ENCODE measurements at places on chromosomes 3 and 15.

GRCh38 chr3:4343258-4343657, 40.1 kb downstream of the SETMAR start:
- DNase-seq: peak; percentile 83

- DNase-seq: no peak
Observed at GRCh38 chr15:66625974-66626373, 60.2 kb upstream of the LCTL start.

DNA sequence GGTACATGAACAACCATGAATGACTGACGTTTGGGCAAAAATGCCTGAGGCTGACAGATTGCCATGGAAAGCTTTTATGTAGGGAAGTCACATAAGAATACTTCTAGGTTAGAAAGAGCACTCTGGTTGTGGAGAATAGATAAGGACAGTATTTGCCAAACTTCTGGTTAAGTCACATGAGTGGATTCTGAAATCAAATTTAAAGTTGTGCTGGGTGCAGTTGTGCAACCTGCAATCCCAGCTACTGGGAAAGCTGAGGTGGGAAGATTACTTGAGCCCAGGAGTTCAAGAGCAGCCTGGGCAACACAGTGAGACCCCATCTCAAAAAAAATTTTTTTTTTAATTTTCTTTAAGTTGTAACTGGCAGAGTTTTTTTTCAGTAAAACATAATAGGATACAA, 7.2 kb upstream of the ZNF148 start:
- DNase-seq: peak; percentile 48

GRCh38 chr3:87771337-87772192, 287.2 kb downstream of the CGGBP1 start:
- peak; percentile 10 for DNase-seq

DNA sequence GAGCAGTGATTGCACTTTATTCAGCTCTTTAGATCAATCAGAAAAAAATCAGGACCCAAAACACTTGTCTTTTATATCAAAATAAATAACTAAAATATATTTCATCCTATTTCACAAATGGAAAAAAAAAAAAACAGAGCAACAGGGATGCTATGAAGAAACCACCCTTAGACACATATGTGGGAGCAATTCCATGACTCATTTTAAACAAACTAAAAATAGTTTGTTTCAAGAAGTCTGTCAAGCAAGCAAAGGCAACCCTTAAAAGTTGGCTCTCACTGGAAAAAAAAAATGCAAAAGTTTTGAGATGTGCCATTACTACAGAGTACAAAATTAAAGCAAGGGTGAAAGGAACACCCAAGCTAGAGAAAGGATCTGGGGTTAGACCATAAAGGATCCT, 5.7 kb downstream of the ATP13A3 start:
- DNase-seq: peak; percentile 80

DNA sequence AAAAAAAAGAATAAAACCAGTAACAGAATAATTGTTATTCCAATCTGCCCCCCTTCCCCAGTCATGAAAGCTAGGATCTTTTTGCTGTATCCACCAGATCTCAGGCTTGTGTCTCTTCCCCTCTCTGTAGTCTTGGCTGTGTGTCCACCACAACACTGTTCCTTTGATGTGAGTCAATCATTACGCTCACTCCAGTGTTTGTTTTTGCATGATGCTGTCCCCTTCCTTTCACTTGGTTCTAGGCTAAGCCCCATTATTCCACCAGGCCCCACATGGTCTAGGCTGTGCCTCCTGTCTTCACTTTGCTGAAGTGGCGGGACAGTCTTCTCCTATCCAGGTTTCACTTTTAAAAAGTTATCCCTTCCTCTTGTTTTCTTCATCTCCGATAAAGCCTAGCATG, 13.6 kb downstream of the ACKR2 start:
- no peak for DNase-seq

DNA sequence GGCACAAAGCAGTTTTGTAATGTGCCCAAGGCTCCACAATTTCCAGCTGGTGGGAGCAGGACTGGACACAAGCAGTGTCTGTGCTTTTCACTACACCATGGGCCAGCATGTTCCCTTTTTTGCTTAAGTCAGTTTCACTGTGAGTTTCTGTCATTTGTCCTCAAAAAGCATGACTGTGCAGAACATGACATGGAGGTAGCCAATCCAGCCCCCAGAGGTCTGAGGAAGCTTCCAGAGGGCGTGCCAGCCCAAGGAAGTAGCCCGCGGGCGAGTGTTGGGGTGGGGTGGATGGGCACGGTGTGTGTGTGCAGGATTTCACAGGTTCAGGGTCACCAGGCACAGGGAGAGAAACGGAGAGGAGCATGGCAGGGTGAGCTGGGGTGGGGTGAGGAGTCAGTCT, 8.0 kb upstream of the EEFSEC start:
- DNase-seq: no peak

GRCh38 chr3:175066617-175067415, 207.7 kb downstream of the NAALADL2 start:
- no peak for DNase-seq

GRCh38 chr3:54965746-54966145, 37.9 kb upstream of the LRTM1 start:
- peak; percentile 79 for DNase-seq

- DNase-seq: no peak
Observed at GRCh38 chr15:48761393-48762158, 49.3 kb downstream of the CEP152 start.

DNA sequence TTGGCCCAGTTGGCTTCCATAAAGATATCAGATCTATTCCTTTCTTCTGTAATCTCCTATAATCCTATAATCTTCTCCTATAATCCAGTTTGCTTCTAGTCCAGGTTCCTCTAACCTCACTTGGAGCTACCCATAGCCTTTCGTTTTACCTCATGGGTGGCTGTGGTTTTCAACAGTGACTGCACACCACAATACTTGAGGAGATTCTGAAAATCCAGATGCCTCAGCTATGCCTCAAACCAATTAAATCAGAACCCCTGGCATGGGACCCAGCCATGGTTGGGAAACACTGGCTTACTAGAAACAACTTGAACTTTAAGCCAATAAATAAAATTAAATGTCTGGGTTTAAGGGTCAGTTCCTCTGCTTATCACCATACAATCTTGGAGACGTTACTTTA, 86.1 kb upstream of the NTRK3 start:
- no peak for DNase-seq

DNA sequence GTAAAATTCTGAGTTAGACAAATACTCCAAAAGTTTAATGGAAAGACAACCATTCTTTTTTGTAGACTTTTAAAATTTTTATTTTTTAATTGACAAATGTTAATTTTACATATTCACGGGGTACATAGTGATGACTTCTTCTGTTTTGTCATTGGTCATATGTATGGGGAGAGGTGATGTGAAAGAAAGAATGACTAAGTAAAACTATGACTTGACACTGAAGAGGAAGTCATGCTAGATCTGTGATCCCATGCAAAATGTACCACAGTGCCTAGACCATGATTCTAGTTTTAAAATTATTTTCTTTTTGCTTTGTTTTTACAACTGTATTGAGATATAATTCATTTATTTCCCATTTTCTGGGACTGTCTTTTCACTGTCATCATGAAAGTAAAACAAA, 281.6 kb downstream of the MBNL1 start:
- no peak for DNase-seq

- no peak for DNase-seq
Observed at GRCh38 chr15:40053079-40053830, 14.3 kb upstream of the SRP14 start.

GRCh38 chr3:126678693-126679317, 23.9 kb upstream of the TXNRD3 start:
- DNase-seq: no peak

DNA sequence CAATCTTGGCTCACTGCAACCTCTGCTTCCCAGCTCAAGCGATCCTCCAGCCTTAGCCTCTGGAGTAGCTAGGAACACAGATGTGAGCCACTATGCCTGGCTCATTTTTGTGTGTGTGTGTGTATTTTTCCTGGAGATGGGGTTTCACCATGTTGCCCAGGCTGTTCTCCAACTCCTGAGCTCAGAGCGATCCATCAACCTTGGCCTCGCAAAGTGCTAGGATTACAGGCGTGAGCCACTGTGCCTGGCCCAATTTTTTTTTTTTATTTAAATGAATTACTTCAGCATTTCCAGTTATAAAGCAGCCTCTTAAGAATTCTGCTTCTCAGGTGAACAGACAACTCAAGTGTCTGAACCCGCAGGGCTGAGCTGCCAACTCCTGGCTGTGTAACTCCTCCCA, 20.1 kb upstream of the ST3GAL6 start:
- DNase-seq: peak; percentile 92

DNA sequence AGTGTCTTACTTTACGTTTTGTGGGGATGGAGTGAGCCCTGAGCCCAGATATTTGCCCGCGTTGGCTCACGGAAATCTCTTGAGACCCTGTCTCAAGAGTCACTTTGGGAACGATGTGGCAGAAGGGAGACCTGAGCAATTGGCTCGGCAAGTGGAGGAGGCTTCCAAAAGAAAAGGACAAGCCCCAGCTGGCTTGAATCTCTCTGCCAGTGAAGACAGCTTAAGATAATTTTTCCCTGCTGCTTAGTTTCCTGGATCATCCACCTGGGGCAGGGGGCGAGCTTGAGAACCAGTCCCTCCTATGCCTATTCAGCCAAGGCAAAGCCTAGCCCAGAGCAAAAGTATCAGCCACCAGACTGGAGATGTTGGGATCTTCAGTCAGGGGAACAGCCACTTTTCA, 708 bp downstream of the SEC22A start:
- DNase-seq: peak; percentile 9

GRCh38 chr3:100516232-100516631, 23.8 kb downstream of the TMEM45A start:
- peak; percentile 93 for DNase-seq

GRCh38 chr3:3927198-3927597, 128.0 kb downstream of the LRRN1 start:
- no peak for DNase-seq

- DNase-seq: no peak
Observed at GRCh38 chr3:31793821-31794220, 187.2 kb downstream of the OSBPL10 start.

- no peak for DNase-seq
Observed at GRCh38 chr3:7820969-7821368, 680.7 kb upstream of the LMCD1 start.

DNA sequence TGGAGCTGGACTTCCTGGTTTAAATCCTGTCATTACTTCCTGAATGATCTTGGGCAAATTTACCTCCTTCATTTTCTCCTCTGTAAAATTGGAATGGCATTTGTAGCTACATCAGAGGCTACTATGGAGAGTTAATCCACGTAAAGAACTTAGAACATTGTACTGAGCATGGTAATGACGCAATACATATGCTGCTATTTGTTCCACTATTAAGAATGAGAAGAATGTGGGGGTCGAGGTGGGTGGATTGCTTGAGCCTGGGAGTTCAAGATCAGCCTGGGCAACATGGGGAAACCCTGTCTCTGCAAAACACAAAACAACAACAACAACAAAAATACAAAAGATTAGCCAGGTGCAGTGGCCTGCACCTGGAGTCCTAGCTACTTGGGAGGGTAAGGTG, 250.6 kb downstream of the RYR3 start:
- DNase-seq: no peak

DNA sequence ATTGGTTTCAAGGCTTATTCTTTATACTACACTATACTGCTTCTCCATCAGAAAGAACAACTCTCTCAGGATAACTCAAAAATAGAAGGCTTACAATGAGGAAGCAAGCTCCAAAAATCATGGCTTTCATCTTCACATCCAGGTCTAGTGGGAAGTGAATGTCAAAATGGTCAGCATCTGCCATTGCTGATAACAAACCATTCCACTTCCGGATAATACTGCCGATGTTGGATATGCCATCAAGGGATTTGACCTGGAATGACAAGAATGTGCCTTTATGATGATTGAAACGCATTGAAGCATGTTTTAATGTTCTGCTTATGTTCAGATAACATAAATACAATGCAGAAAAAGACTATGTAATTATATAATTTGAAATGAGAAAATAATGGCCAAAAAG, 34.0 kb upstream of the PLOD2 start:
- no peak for DNase-seq
